ENCODE measurements at places on chromosomes 16 and 17. TPM values are rescaled to one million over a fixed set of nuclear protein-coding genes. Genes with fewer than 3 reads are reported as not detected.

GRCh38 chr16:66857437-66857836 lies 13.2 kb downstream of the CA7 start:
- DNase-seq, result no peak

- no peak for DNase-seq
These were observed 79.9 kb downstream of the WNT3 start for GRCh38 chr17:46738544-46738943.

- no peak for DNase-seq
These were observed 20.1 kb downstream of the RAB40B start for GRCh38 chr17:82678265-82678891.

- DNase-seq, result peak; percentile 88
These were observed 18.6 kb downstream of the COG7 start for GRCh38 chr16:23434380-23434779.

DNA sequence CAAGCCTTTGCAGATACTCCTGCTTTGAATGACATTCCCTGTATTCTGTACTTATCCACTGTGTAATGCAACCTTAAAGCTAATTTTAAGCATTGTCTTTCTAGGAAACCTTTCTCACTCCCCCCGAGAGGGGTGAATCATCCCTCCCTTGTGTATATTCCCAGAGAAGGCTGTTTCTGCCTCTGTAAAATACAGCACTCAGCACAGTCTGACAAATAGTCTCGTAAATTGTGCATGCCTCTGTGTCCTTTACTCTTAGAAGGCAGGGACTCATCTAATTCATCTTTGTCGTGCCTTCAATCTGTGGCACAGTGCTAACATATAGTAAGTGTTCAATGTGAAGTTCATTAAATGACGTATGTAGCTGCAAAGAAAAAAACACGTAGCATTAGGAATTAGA lies 200.7 kb downstream of the CA10 start:
- no peak for DNase-seq

DNA sequence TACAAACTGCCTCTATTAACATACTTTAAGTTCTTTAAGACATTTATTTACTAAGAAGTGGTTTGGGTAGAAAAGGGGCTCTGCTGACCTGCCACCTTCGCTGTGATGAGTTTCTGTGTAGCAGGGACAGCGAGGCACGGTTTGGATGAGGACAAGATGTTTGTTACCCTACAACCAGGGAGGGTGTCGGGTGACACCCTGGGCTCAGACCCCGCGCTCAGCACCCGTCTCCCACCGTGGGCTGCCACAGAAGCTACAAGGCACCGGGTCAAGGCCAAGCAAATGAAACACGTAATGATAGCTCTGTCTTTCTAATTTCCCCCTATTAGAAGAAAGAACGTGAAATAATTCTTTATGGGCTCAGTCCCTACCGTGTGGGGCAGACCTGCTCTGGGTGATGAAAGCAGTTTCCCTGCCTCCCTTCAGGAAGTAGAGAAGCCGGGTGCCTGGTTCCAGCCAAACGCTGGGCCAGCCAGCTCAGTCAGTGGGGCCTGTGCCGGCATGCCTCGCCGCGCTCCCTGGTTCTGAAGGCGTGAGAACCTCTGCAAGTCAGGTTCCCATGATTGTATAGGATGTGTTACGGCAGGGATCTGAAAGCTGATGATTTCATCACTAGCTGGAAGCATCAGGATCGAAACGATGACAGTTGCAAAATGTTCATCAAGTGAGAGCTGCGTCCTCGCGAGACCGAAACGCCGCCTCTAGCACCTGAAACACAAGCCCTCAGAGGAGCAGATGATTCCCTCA lies 3.9 kb downstream of the ZNF750 start:
- DNase-seq, result no peak

The HOXB8 gene
- 0.76 TPM for total RNA-seq

The ABAT gene
- total RNA-seq, result 2.0 TPM

The LITAFD gene
- total RNA-seq, result not detected

Data from dermis microvascular lymphatic vessel endothelial cell (primary cell).